ENCODE measurements at places on chromosomes 5 and 9.
A peak's percentile ranks its signal among the peaks of the same experiment; 100 is the strongest.

DNA sequence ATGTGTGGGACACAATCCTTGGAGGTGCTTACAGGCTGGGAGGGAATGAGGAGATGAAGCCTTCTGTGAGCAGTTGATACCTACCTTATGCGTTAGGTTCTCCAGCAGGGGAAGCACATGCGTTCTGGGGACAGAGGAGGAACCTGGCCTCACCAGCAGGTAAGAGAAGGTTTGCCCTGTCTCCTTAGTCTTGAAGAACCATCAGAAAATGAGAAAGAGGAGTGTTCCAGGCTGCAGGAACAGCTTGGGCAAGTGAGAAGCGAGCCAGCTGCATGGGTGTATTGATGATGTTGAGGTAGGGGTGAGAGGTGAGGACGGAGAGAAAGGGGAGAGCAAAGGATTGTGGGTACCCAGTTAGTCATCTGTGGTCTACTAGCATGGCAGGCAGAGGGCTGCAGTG lies 156.9 kb upstream of the MVB12B start:
- no peak for DNase-seq

- DNase-seq: no peak
These were observed 59.1 kb upstream of the ENTREP1 start for GRCh38 chr9:69265891-69266290.

GRCh38 chr9:135989722-135990467 lies 28.7 kb upstream of the UBAC1 start:
- DNase-seq: no peak

DNA sequence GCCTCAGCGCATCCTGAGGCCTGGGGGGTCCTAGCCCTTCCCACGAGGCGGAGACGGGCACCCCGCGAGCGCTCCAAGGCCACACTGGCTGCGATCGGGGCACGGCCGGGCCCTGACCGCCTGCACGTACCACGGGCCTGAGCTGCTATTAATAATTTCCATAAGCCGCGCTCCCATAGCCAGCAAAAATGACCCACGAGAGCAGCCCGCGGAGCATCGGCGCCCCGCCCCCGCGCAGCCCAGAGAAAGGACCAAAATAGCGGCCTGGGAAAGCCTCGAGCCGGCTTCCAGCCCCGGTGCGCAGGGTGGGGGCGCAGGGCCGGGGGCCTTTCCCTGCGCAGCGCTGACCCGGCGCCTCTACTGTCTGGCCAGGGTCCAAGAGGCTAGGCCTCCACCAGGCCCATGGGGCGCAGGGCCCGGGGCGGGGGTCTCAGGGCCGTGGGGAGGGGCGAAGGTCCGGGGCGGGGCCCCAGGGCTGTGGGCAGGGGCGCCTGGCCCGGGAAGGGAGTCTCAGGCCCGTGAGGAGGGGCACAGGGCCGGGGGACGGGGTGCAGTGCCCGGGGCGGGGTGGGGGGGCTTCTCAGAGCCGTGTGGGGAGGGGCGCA lies 54.4 kb downstream of the EXD3 start:
- no peak for DNase-seq

DNA sequence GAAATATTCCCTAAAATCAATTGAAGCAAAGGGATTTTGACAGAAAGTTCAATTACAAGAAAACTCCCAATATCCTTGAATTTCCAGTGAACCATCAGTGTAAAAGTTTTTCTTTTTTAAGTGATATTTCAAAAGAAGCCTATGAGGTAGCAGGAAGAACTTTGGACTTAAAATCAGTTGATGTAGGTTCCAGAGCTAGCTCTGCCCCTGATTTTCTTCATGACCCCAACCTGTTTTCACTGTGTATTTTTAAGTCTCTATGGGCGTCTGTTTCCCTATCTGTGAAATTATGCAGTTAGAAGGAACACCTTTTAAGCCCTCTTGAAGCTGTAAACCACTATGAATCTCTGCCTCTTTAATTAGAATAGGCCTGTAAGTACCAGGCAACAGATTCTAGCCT lies 66.2 kb upstream of the SLC1A1 start:
- no peak for DNase-seq

DNA sequence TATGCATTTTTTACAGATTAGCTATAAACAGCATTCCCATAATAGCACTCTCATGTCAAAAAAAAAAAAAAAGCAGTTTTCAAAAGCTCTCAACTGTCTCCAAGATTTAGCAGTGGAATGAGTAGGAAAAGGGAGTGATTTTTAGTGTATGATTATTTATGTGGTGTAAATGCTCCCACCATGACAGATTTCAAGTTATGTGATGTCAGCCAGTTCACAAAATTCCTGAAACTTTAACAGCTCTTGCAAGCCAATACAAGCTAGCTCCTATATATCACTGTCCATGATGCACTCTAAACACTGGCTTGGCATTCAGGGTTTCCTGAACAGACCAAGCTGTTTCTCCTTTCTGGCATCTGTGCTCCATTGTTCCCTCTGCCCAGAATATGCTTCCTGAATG lies 7.9 kb upstream of the ANKDD1B start:
- DNase-seq: no peak

- DNase-seq: peak; percentile 41
These were observed 7.6 kb downstream of the ARPC5L start for GRCh38 chr9:124869466-124869985.

DNA sequence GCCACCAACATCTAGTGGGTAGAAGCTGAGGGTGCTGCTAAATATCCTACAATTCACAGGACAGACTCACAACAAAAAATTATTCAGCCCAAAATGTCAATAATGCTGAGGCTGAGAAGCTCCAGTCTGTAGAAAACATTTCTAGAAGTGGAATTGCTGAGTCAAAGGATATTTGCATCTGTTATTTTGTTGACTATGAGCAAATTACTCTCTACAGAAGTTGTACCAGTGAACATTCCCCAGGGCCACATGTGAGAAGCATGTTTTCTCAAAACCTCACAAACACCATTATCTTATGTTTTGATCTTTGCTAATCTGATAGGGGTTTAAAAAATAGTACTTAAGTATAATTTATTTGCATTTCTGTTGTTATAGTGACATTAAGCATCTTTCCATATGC lies 15.4 kb downstream of the ITK start:
- no peak for DNase-seq

GRCh38 chr9:133879615-133880014 lies 112.5 kb downstream of the VAV2 start:
- DNase-seq: no peak

- DNase-seq: no peak
These were observed 351.5 kb upstream of the KLF9 start for GRCh38 chr9:70765946-70766345.

- no peak for DNase-seq
These were observed 626.5 kb downstream of the DMRTA1 start for GRCh38 chr9:23073136-23073535.

DNA sequence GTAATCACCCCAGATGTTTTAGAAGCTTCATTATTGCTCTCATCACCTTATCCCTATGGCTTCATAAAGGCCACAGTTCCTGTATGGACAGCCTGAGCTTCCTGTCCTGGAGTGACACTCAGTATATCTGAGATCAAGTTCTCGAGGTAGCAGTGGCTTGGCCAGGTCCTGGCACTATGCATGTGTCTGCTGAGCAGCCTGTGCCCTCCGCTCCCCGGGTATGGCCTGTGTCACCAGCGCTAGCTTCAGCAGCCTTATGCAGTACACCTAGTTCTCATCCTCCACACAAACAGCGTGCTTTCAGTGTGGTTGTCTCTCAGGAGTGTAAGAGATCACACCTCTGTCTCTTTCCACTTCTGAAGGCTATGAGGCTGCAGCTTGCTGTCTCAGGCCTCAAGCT lies 514.7 kb downstream of the DIRAS2 start:
- DNase-seq: no peak

DNA sequence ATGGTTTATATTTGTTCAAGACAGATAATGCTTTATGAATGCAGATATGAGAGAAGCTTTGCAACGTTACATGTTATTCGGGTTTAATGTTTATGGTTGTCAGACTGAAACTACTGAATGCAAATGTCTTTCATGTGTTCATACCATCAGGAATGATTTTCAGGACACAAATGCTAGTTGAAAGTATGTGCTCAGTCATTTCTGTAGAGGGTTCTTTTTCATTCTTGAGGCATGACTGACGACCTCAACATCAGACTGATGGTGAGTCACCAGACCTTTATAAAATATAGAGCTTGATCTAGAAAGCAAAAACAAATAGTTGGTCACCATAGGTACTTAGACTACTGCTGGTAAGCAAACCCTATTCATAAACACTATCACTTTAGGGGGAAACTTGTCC lies 287.3 kb upstream of the NUDT12 start:
- peak; percentile 44 for DNase-seq

DNA sequence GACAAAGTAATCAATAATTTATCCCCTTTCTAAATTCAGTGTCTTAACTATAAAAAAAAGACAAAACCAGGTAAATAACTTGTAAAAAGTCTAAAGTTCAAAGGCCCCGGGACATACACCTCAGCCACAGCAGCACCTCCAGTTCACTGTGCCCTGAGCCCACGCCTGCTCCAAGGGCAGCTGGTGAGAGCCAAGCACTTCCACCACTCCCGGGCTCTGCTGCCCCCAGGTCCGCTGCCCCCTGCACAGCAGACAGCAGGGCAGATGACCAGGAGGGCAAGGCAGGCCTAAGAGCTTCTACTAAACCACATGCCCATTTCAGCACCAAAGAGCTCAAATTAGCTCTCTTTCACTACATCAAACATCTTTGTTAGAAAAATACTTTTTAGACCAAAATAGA lies 91.9 kb downstream of the CAMSAP1 start:
- DNase-seq: no peak

- DNase-seq: no peak
These were observed 162.1 kb downstream of the SNX18 start for GRCh38 chr5:54679686-54680085.

- no peak for DNase-seq
These were observed 45.5 kb downstream of the IARS1 start for GRCh38 chr9:92247981-92248380.

DNA sequence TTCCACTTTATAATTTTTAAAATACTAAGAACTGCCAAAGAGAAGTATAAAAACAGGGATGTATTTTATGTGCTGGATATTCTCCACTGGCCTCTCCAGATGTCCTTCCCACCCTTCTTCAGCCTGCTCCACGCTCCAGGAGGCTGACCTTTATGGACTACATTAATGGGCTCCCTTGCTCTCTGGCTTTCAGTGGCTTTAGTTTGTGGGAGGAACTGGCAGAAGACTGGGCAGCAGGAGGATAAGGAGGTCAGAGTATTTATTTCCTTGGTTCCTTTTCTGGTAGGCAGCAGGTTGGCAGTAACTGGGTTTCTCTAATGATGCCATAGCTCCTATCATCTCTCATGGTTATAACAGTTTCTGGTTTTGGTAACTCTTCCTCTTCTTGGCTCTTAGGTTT lies 133.9 kb downstream of the PAM start:
- no peak for DNase-seq

- no peak for DNase-seq
These were observed 265.1 kb downstream of the PSAT1 start for GRCh38 chr9:78562021-78562420.

- no peak for DNase-seq
These were observed 309.9 kb upstream of the PANK3 start for GRCh38 chr5:168889039-168889438.

DNA sequence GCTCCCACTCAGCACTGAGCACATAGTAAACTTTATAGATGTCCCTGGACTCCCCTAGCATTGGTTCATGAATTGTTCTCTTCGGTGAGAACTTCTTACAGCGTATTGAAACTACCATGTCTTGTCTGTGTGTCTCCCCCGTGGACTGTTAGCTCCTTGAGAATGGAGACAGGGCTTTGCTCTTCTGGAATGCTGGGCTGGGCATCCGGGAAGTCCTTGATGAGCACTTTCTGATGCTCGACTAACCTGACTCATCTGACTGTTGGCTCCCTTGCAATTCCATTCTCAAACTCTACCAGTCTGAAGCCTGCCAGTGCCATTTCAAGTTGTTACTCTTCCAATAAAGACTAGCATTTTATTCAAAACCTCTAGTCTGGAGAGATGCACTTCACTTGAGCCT lies 15.0 kb upstream of the PFDN1 start:
- peak; percentile 56 for DNase-seq

DNA sequence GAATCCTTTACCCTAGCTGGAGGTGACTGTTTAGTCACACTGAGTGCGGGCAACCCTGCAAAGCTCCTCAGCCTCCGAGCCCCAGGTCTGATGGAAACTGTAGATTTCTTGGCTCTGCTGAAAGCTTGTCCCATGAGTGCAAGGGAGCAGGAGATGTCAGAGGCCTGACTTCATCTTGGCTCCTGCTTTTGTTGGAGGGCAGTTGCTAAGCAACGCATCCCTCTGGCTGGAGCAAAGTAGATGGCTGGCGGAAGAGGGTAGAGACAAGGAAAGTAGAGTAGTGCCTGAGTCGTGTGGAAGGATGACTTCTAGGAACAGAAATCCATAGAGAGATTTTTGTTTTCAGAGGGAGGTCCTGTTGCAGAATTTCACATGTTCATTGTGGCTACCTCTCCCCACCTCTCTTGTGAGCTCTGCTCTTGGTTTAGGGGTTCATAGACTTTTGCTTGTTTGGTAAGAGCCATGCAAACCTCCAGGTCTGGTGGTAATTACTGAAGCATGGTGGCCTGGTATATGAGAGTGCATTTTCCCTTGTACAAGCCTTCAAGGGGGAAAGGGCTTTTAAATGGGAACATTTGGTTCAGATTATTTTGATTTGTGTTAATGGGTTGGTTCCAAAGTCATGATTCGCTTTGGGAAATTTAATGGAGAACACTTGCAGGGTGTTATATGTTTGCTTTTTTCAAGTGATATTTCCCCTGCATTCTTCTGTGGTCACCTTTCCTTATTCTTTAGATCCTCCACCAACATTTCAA lies 71.5 kb downstream of the ARHGAP26 start:
- DNase-seq: peak; percentile 80

- DNase-seq: peak; percentile 25
These were observed 223.6 kb upstream of the EFNA5 start for GRCh38 chr5:107894361-107894760.

GRCh38 chr9:104276709-104277245 lies 182.7 kb downstream of the SMC2 start:
- no peak for DNase-seq

DNA sequence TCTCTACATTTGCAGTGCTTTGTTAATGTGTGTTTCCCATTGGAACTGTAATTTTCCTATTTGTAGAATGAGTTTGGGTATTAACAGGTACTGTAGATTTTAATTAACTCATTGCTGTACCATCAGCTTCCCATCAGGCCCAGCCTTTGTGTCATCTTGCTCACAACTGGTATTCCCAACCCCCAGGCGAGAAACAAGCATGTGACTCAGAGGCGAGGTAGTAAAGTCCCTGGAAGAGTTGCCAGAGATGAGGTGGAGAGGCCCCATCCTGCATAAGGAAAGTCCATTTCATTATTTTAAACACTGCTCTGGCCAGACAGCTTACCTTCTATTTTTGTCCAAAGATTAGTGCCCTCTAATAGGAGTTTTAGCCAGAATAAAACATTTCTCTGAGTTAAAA lies 29.9 kb downstream of the ADCY2 start:
- no peak for DNase-seq

DNA sequence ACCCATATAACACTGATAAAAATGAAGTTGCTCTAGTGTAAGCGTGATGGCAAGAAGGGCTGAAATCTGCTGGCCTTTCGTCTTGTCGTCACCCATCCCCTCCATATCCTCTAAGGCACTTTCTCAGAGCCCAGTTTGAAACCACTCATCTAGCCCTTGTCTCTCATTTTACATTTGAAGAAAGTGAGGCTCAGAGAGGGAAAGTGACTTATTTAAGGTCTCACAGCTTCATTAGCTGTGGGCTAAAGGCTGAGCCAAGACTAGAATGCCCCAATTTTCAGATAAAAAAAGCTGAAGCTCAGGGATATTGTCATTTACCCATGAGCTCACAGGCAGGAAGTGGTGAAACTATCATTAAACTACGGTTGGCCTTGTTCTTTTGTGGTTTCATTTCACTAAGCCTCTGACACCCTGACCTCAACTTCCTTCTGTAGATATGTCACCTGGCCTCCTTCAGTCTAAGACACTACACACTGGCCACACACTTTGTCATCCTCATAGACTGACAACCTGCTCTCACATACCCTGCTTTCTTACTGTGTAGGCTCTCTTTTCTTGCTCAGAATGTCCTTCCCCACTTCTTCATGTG lies 176.7 kb upstream of the DMAC1 start:
- no peak for DNase-seq
